Ureter (tissue), 1 donor: ENCODE measurements at places on chromosomes 3 and 15. TPM values are rescaled to one million over a fixed set of nuclear protein-coding genes. Genes with fewer than 3 reads are reported as not detected.
A peak's percentile ranks its signal among the peaks of the same experiment; 100 is the strongest.

The KBTBD13 gene
- 0.18 TPM for total RNA-seq

The HHLA2 gene
- total RNA-seq, result not detected

The C3orf49 gene
- total RNA-seq, result not detected

The PRSS50 gene
- total RNA-seq, result 1.6 TPM

GRCh38 chr3:123152687-123153086 lies 49.1 kb upstream of the SEC22A start:
- no peak for DNase-seq

DNA sequence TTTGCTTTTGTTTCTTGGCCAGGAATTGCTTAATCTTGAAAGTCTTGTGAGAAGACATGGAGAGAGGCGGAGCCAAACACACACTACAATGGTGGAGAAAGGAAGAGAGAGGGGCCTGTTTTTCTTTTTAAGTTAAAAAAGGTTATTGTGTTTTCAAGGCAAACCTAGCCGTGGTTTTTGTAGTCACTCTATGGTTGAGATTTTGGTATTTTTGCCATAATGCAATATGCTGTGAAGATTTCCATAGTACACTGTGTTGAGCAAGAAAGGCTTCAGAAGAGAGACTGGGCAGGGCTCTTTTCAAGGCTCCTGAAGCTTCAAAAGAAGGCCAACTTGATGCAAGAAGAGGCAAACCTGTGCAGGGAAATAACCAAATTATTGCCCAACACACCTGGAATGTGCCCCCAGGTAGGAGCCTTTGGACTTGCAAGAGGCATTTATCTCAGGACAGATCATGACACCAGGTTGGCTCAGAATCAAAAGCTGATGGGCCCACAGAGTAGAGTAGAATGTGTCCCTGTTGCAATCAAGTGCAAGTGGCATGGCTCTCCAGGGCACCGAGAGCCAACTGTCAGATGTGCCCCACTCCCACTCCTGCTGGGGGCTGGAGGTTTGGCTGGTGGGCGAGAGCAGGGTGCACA lies 22.1 kb downstream of the AMOTL2 start:
- no peak for DNase-seq

- DNase-seq, result no peak
Measured at GRCh38 chr3:132800958-132801357, 78.7 kb upstream of the NPHP3 start.

DNA sequence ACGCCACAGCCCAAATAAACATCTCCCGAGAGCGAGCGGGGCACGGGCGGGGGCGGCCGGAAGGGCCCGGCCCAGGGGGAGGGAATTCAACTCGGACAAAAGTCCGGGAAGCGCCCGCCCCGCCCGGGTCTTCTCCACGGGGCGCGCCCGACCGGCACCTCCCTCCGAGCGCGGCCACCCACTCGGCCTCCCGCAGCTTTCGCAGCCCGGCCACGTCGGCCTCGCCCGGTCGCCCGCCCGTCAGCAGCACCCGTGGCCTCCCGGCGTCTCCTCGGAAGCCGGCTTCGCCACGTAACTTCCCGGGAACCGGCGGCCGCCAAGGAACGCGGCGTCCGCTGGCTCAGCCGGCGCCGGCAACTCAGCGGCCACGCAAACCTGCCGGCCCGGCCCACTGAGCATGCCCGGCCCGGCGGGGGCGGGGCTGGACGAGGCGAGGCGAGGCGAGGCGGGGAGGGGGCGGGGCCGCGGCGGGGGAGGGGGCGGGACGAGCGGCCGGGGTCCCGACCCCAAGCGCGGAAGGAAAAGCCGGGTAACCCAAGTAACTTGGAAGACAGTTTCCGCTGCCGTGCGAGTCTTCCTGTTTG lies at the start of gene TJP1:
TJP1 (minus strand) TSS at position 369 of the 584 bp plus-strand sequence. CDS start 440 bp downstream, outside the sequence.
- DNase-seq, result peak; percentile 68

GRCh38 chr3:139434764-139435307 lies 41.5 kb downstream of the RBP2 start:
- peak; percentile 75 for DNase-seq

DNA sequence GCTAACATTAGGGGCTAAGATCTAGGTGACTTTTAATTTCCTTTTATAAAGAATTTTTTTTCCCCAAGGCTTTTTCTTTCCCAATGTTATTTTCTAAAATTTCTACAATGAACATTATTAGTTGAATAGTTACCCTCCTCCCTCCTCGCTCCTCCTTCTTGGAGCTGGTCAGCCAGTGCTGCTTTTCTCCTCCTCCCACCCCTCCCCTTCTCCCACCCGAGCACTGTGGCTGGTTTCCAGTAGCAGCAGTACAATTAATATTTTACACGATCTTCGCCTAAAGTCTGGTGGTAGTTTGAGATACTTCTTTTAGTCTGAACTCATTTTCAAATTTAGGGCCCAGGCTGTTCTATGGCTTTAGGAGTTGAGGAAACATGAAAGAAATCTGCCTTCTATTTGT lies 41.6 kb downstream of the EEFSEC start:
- DNase-seq, result no peak
